Activated naive CD4-positive, alpha-beta T cell treated with anti-CD3 and anti-CD28 coated beads for 36 hours (primary cell): ENCODE measurements at places on chromosomes 6 and 20.
A peak's percentile ranks its signal among the peaks of the same experiment; 100 is the strongest.

GRCh38 chr20:9262653-9263194, 193.8 kb downstream of the PLCB4 start:
- no peak for DNase-seq

DNA sequence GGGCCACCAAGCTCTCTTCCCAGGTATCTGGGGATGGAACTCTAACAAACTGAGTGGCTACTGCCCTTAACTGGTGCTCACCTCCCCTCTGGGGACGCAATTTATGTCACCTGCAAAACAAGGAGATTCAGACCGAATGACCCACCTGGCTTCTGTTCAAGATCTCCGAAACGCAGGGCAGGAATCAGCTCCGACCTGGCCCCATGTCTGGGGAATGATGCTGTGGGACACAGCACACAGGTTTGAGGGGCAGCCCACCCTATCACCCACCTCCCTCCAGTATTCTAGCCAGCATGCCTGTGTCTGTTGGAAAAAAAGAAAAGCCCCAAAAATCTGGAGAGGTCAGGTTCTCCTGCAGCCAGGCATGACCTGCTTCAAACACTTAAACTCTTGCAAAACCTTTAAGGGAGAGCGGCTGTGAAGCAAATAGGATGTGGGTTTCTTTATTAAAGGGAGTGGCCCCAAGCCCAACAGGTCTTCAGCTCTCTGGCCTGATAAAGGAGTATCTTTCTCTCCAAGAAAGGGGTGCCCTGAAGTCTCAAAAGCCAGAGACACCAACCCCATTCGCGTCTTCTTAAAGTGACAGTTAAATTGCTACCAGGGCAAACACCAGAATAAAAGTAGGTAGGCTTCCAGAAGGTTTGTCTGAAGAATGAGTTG, 6.4 kb downstream of the PREX1 start:
- DNase-seq: no peak

DNA sequence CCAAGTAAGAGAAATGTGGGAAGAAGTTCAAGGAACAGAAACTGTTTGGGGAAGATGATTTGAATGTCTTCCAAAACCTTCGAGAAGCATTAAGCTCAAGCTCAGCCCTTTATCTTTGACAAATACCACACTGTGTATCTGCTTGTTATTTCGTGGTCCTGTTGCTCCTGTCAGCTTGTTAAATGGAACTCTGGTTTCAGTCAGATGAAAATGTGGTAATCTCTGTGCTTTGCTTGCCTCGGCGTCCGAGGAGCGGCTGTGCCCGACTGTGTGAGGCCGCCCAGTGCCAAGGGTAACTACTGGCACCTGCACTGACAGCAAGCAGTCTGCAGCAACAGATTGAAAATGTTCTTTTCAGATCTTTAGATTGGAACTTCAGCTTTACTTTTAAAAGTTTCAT, 577.9 kb upstream of the FLRT3 start:
- DNase-seq: no peak

DNA sequence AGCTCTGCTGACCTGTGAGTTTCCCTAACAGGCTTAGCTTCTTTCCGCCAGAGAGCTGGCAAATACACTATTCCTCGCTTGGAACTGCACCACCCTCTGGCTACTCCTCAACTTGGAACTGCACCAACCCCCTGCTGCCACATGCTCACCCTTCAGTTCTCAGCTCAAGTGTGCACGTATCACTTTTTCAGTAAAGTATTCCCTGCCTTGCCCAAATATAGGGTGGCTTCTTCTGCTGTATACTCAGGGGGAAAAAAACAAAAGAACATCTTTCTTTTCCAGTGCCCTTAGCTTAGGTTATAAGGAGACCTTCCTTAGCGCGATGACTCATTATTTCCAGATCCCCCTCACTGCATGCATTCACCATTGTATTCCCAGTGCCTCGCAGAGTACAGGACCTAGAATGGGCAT, 21.2 kb downstream of the GNAS-AS1 start:
- DNase-seq: no peak

- DNase-seq: no peak
These were observed 452.3 kb downstream of the HTR1B start for GRCh38 chr6:77010931-77011542.

GRCh38 chr20:19589787-19590362, 168.2 kb upstream of the RIN2 start:
- DNase-seq: no peak

- no peak for DNase-seq
These were observed 51.4 kb downstream of the HECA start for GRCh38 chr6:139186242-139186641.

DNA sequence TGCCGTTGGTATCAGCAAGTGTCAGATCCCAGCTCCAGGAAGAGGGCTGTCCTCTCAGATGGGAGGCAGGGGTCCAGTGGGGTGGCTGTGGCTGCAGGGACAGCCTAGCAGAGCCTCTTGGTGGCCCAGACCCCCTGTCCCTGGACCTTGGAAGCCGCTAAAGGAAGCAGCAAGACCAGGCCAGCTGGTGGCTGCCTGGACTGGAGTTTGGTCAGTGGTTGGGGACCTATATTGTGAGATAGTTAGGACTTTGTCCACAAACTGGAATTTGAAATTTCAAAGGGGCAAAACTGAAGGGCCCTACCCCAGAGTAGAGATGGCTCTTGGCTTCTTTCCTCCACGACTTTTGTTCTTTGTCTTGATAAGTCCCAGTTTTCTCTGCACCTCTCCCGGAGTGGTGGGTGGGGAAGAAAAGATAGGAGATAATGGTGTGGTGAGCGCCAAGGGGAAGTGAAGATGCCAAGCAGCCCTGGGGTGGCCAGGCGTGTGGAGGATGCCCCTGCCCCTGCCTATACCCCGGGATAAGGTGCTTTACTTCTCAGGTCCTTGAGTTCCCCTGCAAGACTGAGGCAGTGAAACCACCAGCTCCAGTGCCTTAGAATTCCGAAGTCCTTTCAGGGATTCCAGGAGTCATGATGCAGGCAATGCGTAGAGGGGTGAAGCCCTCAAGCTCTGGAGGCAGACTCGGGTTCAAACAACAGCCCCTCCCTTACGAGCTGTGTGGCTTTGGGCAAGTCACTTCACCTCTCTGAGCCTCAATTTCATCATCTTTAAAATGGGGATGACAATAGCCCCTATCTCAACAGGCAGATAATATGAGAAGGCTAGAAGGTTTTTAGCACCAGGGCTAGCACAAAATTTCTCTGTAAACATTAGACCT, 40.2 kb downstream of the HNF4A start:
- no peak for DNase-seq

GRCh38 chr20:17932396-17932795, 36.2 kb downstream of the SNX5 start:
- DNase-seq: no peak

- DNase-seq: no peak
These were observed 258.6 kb upstream of the SPTLC3 start for GRCh38 chr20:12750221-12750620.

DNA sequence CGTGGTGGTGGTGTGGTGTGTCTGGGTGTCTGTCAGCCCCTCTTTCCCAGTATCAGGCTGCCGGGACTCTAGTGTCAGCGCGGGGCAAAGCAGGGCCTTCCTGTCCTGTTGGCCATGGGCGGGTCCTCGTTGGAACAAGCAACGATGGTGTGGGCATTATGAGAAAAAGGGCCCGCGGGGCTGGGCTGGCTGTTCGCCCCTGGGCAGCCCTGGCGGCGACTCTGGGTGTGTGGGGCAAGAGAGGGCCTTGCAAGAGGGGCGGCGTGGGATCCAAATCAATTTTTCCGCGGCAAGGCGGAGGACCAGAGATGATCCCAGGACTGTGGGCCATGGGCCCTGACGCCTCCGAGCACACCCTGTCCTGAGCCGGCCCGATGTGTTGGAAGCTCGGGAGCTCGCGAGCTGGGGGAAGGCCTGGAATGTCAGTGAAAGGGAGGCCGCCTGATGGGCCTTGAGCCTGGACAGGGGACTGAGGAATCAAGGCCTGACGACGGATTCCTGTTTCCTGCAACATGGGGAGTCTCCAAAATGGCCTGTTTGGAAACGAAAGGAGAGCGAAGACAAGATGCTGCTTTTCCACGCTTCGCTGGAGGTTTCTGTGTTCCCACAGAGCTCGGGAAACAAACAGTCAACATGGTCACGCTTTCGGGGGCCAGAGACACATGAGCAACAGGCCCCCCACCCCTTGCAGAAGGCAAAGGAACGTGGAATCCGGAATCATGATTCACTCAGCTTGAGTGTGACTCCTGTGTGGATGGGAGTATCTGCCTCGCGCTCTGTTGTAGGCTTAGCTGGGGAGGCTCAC, 364.7 kb upstream of the DEFB115 start:
- no peak for DNase-seq

GRCh38 chr20:675453-676314, at the start of gene SCRT2:
TSS of gene SCRT2 (minus strand) at chr20:675802. CDS start at chr20:675601, 201 bp downstream.
- peak; percentile 71 for DNase-seq

GRCh38 chr20:47720636-47721427, 64.4 kb downstream of the SULF2 start:
- DNase-seq: no peak

DNA sequence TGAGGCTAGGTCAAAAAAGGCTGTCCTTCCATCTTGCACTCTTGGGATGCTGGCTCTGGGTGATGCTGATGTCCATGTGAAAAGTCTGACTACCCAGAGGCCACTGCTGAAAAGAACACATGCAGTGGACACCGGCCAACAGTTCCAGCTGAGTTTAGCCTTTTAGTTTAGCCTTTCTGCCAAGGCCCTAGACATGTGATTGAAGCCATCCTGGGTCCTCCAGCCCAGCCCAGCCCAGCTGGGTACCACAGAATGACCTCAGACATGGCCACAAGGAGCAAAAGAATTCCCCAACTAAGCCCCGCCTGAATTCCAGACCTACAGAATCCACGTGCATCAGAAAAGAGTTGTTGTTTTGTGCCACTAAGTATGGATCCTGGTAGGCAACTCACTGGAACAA, 17.4 kb downstream of the PIGT start:
- no peak for DNase-seq

GRCh38 chr6:144298194-144298593, 13.1 kb downstream of the UTRN start:
- DNase-seq: no peak

DNA sequence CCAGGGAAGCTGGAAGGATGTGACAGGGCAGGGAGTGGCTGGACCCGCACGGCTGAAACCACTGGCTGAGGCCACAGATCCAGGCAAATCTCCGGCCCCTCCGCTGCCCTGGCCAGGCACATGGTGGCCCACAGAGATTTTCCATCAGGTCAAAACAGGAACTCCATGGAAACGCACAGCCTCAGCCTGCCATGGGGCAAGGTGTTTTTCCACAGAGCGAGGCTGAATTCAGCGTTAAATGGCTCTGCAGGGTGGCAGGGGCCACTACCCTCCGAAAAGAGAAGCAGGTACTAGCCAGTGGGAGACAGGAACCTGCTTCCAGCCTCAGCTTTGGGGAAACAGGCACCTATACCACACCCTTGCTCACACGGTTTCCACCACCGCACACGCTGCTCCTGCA, 53.1 kb downstream of the PREX1 start:
- no peak for DNase-seq

GRCh38 chr6:43623880-43624785, 4.9 kb downstream of the GTPBP2 start:
- no peak for DNase-seq
